ENCODE measurements at places on chromosomes 3 and 15. TPM values are rescaled to one million over a fixed set of nuclear protein-coding genes. Genes with fewer than 3 reads are reported as not detected.

GRCh38 chr15:86796521-86796920 is 716.9 kb downstream of the AGBL1 start:
- H3K36me3 ChIP-seq: no peaks in the 10 kb centered on the region
- H3K27ac ChIP-seq: no peak overlapping the region
- H3K4me1 ChIP-seq: no peaks in the 10 kb centered on the region
- no peak for DNase-seq

DNA sequence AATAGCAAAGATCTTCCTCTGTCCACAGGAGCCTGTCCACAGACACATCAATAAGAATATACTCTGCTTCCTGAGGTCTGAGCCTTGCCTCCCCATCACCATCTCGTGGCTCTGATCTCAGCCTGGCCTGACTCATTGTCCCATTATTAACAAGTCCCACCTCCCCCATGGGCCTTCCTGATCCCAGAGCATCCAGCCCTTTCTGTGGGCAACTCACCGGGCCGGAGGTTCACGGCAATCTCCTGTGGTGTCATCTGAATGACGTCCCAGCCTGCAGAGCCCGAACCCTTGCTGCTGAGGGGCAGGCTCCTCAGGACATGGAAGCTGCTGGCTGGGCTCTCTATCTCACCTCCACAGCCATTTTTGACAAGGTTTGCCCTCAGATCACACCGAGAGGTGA is 28.1 kb downstream of the ITGB5 start:
- peaks cover 11% of the 10 kb centered on the region for H3K4me1 ChIP-seq
- peak; percentile 95 for DNase-seq
- H3K4me3 ChIP-seq: no peak overlapping the region
- H3K27ac ChIP-seq: peak overlapping the region; percentile 69

GRCh38 chr3:98691897-98692296 is 71.2 kb upstream of the ST3GAL6 start:
- H3K4me1 ChIP-seq: peaks cover 2% of the 10 kb centered on the region
- H3K36me3 ChIP-seq: no peaks in the 10 kb centered on the region
- H3K27me3 ChIP-seq: no peaks in the 10 kb centered on the region
- H3K27ac ChIP-seq: no peak overlapping the region

DNA sequence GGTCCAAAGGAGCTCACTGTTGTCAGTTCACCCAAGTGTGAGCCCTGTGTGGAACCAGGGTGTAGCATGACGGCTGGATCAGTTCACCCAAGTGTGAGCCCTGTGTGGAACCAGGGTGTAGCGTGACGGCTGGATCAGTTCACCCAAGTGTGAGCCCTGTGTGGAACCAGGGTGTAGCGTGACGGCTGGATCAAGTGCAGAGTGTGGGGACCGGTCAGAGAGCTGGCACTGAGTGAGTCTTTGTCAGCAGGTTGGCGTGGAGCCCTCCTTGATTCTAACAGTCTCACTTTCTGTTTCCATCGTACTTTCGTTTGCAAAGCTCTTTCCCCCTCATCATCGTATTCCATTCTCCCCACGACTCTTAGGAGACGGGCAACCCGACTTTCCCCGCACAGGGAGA is 57.9 kb upstream of the DLG1 start:
- H3K4me1 ChIP-seq: peaks cover 16% of the 10 kb centered on the region
- DNase-seq: no peak
- H3K27me3 ChIP-seq: no peaks in the 10 kb centered on the region

GRCh38 chr3:8734137-8734878 is 706 bp downstream of the CAV3 start:
- H3K4me1 ChIP-seq: peaks cover 2% of the 10 kb centered on the region
- no peak overlapping the region for H3K4me3 ChIP-seq
- no peaks in the 10 kb centered on the region for H3K27me3 ChIP-seq
- no peak overlapping the region for H3K27ac ChIP-seq
- no peak for DNase-seq

GRCh38 chr3:149726716-149727407 is 25.4 kb downstream of the COMMD2 start:
- H3K4me3 ChIP-seq: no peak overlapping the region
- H3K4me1 ChIP-seq: no peaks in the 10 kb centered on the region
- H3K27ac ChIP-seq: no peak overlapping the region
- peak; percentile 10 for DNase-seq

DNA sequence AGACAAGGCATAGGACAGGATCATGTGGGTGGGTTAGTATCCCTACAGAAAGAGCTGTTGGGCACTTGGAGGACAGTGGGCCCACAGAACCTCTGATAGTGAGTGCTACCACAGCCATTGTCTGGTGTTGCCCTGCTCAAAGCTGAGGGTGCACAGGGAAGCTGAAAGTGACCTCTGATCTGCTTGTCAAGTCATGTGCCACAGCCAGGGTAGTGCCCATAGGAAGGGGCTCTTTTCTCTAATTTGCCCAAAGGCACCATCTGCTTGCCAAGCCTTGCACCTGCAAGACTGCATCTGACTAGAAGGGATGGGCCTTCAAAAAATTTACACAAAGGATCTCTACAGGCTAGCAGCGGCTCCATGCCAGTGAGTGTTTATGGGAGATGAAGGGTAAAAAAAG is 87.4 kb upstream of the GSK3B start:
- no peaks in the 10 kb centered on the region for H3K36me3 ChIP-seq
- no peaks in the 10 kb centered on the region for H3K27me3 ChIP-seq
- no peak overlapping the region for H3K27ac ChIP-seq
- no peak for DNase-seq
- no peak overlapping the region for H3K4me3 ChIP-seq

- H3K27me3 ChIP-seq: no peaks in the 10 kb centered on the region
- no peak overlapping the region for H3K27ac ChIP-seq
- no peak overlapping the region for H3K4me3 ChIP-seq
- peak; percentile 72 for DNase-seq
- no peaks in the 10 kb centered on the region for H3K36me3 ChIP-seq
Observed at GRCh38 chr15:73964736-73965093, 27.4 kb downstream of the STOML1 start.

DNA sequence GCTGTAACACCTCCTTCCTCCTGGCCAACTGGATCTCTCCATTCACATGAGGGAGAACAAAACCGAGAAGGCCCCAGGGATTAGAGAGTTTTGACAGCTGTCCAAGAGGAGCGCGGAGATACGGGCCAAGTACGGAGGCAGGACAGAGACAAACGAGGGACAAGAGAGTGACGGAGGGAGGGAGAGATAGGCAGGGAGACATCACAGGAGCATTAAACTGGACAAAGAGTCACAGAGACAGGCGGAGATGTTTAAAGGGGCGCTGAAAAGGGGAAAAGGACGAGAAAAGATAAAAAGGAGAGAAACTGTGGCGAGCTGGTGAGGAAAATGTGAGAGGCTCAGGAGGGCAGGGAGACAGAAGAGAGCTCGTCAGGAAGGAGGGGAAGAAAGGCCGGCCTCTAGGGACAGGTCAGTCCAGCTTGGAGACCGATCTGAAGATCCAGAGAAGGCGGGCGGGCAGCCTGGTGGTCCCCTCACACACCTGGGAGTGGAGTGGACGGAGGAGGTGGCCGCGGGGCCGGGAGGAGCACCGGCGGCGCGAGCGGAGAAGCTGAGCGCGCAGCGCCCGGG is 40.5 kb upstream of the ROPN1 start:
- peaks cover 32% of the 10 kb centered on the region for H3K27me3 ChIP-seq
- H3K36me3 ChIP-seq: no peaks in the 10 kb centered on the region
- peak overlapping the region; percentile 53 for H3K4me3 ChIP-seq
- DNase-seq: no peak
- peaks cover 1% of the 10 kb centered on the region for H3K4me1 ChIP-seq

- H3K4me1 ChIP-seq: peaks cover 2% of the 10 kb centered on the region
- H3K36me3 ChIP-seq: no peaks in the 10 kb centered on the region
- no peak overlapping the region for H3K27ac ChIP-seq
- DNase-seq: no peak
- H3K27me3 ChIP-seq: peaks cover 17% of the 10 kb centered on the region
Observed at GRCh38 chr15:60895986-60896385, 333.1 kb downstream of the RORA start.

- peak; percentile 33 for DNase-seq
- peaks cover 7% of the 10 kb centered on the region for H3K36me3 ChIP-seq
- no peaks in the 10 kb centered on the region for H3K27me3 ChIP-seq
- H3K4me3 ChIP-seq: no peak overlapping the region
Observed at GRCh38 chr15:89136818-89137772, 48.8 kb downstream of the ABHD2 start.

DNA sequence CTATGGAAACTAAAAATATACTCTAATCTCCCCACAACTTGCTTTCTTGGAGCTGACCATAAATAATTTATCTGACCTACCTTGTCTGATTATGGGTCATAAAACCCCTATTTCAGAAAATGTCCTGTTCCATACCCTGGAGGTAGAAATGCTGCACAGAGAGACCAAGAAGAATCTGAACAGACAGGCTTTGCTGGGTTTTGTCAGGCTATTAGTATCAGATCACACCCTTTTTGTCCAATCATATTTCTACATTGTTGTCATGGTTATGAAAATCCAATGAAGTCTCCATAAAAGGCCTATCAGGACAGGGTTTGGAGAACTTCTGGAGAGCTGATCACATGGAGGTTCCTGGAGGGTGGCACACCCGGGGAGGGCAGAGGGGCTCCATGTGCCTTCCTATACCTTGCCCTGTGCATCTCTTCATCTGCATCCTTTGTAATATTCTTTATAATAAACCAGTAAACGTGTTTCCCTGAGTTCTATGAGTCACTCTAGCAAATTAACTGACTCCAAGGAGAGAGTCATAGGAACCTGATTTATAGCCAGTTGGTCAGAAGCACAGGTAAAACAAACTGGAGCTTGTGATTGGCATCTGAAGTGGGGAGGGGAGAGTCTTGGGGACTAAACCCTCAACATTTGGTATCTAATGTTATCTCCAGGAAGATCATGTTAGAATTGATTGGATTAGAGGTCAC is 58.1 kb downstream of the NGLY1 start:
- peaks cover 4% of the 10 kb centered on the region for H3K36me3 ChIP-seq
- no peak overlapping the region for H3K4me3 ChIP-seq
- no peaks in the 10 kb centered on the region for H3K27me3 ChIP-seq
- no peak overlapping the region for H3K27ac ChIP-seq
- H3K4me1 ChIP-seq: no peaks in the 10 kb centered on the region

- DNase-seq: no peak
- no peaks in the 10 kb centered on the region for H3K27me3 ChIP-seq
- no peaks in the 10 kb centered on the region for H3K36me3 ChIP-seq
- H3K4me1 ChIP-seq: peaks cover 13% of the 10 kb centered on the region
- H3K4me3 ChIP-seq: peak overlapping the region; percentile 83
- peak overlapping the region; percentile 25 for H3K27ac ChIP-seq
Observed at GRCh38 chr3:10010421-10010877, 15.8 kb upstream of the FANCD2 start.

DNA sequence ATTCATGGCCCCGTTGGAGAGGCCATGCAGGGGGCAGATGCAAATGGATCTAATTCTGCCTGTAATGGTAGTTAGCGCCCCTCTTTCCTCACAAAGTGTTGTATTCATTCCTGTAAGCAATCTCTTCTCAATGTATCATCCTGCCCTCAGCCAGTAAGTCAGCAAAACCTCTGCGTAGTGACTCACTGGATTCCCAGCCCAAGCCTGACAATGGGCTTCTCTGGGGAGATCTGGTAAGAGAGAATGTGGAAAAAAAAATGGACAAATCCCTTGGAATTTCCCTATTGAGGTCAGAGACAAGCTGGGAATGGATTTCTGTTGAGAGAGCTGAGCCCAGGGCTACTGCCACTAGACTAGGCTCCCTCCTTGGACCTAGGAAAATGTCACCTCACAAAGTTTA is 25.4 kb downstream of the ADPGK start:
- peak overlapping the region; percentile 37 for H3K27ac ChIP-seq
- peaks cover 41% of the 10 kb centered on the region for H3K36me3 ChIP-seq

The TSC22D2 gene
- total RNA-seq: 15.8 TPM

The ECE2 gene
- total RNA-seq: not detected

The THAP10 gene
- 3.6 TPM for total RNA-seq

The LYZL4 gene
- not detected for total RNA-seq

The GPR160 gene
- total RNA-seq: 0.28 TPM

The ISLR gene
- total RNA-seq: under 0.01 TPM

The RTP1 gene
- total RNA-seq: not detected

The PCLAF gene
- total RNA-seq: 34.2 TPM

The C3orf49 gene
- not detected for total RNA-seq

The SEMA7A gene
- total RNA-seq: 27.8 TPM

The IL12A gene
- total RNA-seq: 0.90 TPM

The ATP13A5 gene
- total RNA-seq: not detected

The ONECUT1 gene
- not detected for total RNA-seq

Data from IMR-90 (cell line).